ENCODE measurements at places on chromosomes 16 and 17. TPM values are rescaled to one million over a fixed set of nuclear protein-coding genes. Genes with fewer than 3 reads are reported as not detected.

NDUFB10 gene
- 140 TPM for polyA plus RNA-seq

ASGR2 gene
- 3.2 TPM for polyA plus RNA-seq

ETV4 gene
- 49.4 TPM for polyA plus RNA-seq

VAMP2 gene
- 110 TPM for polyA plus RNA-seq

ASPHD1 gene
- 0.62 TPM for polyA plus RNA-seq

NPIPB5 gene
- 43.4 TPM for polyA plus RNA-seq

TBC1D3H gene
- polyA plus RNA-seq: not detected

TELO2 gene
- polyA plus RNA-seq: 39.0 TPM

CCL4 gene
- polyA plus RNA-seq: 4.9 TPM

KCNG4 gene
- 0.08 TPM for polyA plus RNA-seq

HLF gene
- polyA plus RNA-seq: 4.2 TPM

TAC4 gene
- 0.96 TPM for polyA plus RNA-seq

ZPBP2 gene
- polyA plus RNA-seq: not detected

SDK2 gene
- polyA plus RNA-seq: 10.6 TPM

RAC3 gene
- 13.3 TPM for polyA plus RNA-seq

JPT1 gene
- 101 TPM for polyA plus RNA-seq

SEPTIN1 gene
- 3.6 TPM for polyA plus RNA-seq

ERN2 gene
- 0.97 TPM for polyA plus RNA-seq

PIEZO1 gene
- 55.2 TPM for polyA plus RNA-seq

UTS2R gene
- polyA plus RNA-seq: 0.76 TPM

IGSF6 gene
- polyA plus RNA-seq: 2.1 TPM

TEDC2 gene
- polyA plus RNA-seq: 12.3 TPM

CDH3 gene
- polyA plus RNA-seq: 64.5 TPM

TNFRSF17 gene
- 0.27 TPM for polyA plus RNA-seq

TNS4 gene
- 0.20 TPM for polyA plus RNA-seq

CFAP97D1 gene
- polyA plus RNA-seq: 0.09 TPM

PRSS8 gene
- polyA plus RNA-seq: 68.0 TPM

NPB gene
- 0.54 TPM for polyA plus RNA-seq

HOXB6 gene
- 67.8 TPM for polyA plus RNA-seq

SLFN5 gene
- 15.1 TPM for polyA plus RNA-seq

ZFHX3 gene
- polyA plus RNA-seq: 15.6 TPM

BEAN1 gene
- polyA plus RNA-seq: 0.79 TPM

EFNB3 gene
- 22.8 TPM for polyA plus RNA-seq

ABCC12 gene
- 0.05 TPM for polyA plus RNA-seq

TM4SF5 gene
- polyA plus RNA-seq: 1.5 TPM

All from left renal cortex interstitium (tissue), 4 donors.